ENCODE measurements at places on chromosomes 12 and 14. TPM values are rescaled to one million over a fixed set of nuclear protein-coding genes. Genes with fewer than 3 reads are reported as not detected.
A peak's percentile ranks its signal among the peaks of the same experiment; 100 is the strongest.

Gene GALNT8
- not detected for polyA plus RNA-seq

GRCh38 chr12:47249719-47250357 is 170.1 kb upstream of the AMIGO2 start:
- H3K27ac ChIP-seq = no peak overlapping the region
- H3K27me3 ChIP-seq = no peaks in the 10 kb centered on the region
- H3K4me3 ChIP-seq = no peak overlapping the region
- H3K36me3 ChIP-seq = no peaks in the 10 kb centered on the region
- H3K4me1 ChIP-seq = no peaks in the 10 kb centered on the region

Gene GLIPR1L1
- polyA plus RNA-seq = not detected

DNA sequence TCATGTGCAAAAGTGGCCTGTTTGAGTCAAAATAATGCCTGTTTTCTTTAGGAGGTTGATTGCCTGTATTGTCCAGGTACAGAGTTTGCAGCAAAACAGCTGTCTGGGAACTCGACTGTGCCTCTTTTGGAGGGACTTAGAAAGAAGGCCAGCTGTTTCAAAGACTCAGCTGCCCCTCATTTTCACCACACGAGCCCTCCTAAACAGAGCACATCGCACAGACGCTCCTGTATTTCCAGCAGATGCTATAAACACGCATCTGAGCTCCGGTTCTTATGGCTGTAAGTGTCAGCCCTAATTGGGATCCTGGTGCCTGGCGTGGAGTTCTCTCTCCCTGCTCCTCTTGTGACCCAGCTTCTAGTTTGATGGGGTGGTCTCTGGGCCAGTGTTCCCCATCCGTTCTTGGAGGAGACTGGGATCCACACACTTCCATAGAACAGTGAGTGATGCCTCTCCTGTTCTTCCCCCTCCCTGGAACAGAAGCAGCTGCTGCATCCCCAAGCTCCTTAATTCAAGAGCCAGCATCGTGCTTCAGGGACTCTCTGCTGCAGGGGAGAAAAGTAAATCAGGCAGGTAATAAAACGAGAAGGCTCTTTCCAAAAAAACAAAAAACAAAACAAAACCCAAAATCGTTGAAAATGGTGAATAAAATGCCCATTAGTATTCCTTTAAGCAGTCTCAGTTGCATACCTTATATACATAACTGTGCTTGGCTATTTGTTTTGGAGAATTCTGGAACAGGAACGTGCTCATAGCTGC is 269.0 kb downstream of the SLC15A4 start:
- no peaks in the 10 kb centered on the region for H3K36me3 ChIP-seq
- no peaks in the 10 kb centered on the region for H3K27me3 ChIP-seq
- no peak overlapping the region for H3K4me3 ChIP-seq
- DNase-seq = no peak
- H3K4me1 ChIP-seq = no peaks in the 10 kb centered on the region
- H3K27ac ChIP-seq = no peak overlapping the region

Gene DLGAP5
- polyA plus RNA-seq = not detected

- H3K36me3 ChIP-seq = no peaks in the 10 kb centered on the region
- no peak overlapping the region for H3K4me3 ChIP-seq
- no peaks in the 10 kb centered on the region for H3K4me1 ChIP-seq
- no peaks in the 10 kb centered on the region for H3K27me3 ChIP-seq
- no peak for DNase-seq
Observed at GRCh38 chr12:3107071-3107583, 29.9 kb downstream of the TSPAN9 start.

Gene P2RX7
- polyA plus RNA-seq = 30.6 TPM

- H3K4me1 ChIP-seq = peaks cover 35% of the 10 kb centered on the region
- peaks cover 24% of the 10 kb centered on the region for H3K36me3 ChIP-seq
- no peak for DNase-seq
- no peak overlapping the region for H3K27ac ChIP-seq
- no peaks in the 10 kb centered on the region for H3K27me3 ChIP-seq
Observed at GRCh38 chr14:102625564-102626296, 33.3 kb downstream of the RCOR1 start.

DNA sequence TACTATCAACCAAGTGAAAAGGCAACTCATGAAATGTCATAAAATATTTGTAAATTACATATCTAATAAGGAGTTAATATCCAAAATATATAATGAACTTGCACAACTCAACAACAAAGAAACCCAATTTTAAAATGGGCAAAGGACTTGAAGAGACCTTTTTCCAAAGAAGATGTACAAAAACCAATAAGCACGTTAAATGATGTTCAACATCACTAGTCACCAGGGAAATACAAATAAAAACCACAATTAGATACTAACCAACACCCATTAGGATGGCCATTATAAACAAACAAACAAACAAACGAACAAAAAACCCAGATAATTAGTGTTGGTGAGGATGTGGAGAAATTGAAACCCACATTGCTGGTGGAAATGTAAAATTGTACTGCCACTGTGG is 92.3 kb upstream of the ARID2 start:
- H3K36me3 ChIP-seq = no peaks in the 10 kb centered on the region
- no peak overlapping the region for H3K27ac ChIP-seq
- no peak for DNase-seq
- peaks cover 3% of the 10 kb centered on the region for H3K4me1 ChIP-seq
- H3K27me3 ChIP-seq = no peaks in the 10 kb centered on the region

Gene CD163L1
- 0.17 TPM for polyA plus RNA-seq

DNA sequence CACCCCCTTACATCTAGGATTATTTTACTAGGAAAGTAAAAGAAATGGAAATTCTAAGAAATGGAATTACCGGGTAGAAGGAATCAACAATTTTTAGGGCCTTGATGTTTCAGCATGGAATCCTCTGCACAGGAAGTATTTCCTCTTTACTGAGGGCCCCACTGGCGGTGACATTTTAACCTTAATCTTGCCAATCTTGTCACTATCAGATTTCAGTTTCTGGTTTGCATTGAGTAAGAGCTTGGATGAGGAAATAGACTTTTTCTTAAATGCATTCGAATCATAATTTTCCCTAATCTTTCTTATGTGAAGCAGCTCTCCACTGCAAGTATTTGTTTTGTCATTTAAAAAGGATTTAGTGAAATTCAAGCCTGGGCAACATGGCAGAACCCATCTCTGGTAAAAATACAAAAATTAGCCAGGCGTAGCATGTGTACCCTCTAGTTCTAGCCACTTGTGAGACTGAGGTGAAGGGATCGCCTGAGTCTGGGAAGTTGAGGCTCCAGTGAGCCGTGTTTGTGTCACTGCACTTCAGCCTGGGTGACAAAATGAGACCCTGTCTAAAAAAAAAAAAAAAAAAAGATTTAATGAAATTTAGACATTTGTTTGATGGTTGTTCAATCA is 40.7 kb downstream of the TPCN1 start:
- no peaks in the 10 kb centered on the region for H3K27me3 ChIP-seq
- H3K4me3 ChIP-seq = no peak overlapping the region
- peak; percentile 54 for DNase-seq
- H3K27ac ChIP-seq = peak overlapping the region; percentile 77

DNA sequence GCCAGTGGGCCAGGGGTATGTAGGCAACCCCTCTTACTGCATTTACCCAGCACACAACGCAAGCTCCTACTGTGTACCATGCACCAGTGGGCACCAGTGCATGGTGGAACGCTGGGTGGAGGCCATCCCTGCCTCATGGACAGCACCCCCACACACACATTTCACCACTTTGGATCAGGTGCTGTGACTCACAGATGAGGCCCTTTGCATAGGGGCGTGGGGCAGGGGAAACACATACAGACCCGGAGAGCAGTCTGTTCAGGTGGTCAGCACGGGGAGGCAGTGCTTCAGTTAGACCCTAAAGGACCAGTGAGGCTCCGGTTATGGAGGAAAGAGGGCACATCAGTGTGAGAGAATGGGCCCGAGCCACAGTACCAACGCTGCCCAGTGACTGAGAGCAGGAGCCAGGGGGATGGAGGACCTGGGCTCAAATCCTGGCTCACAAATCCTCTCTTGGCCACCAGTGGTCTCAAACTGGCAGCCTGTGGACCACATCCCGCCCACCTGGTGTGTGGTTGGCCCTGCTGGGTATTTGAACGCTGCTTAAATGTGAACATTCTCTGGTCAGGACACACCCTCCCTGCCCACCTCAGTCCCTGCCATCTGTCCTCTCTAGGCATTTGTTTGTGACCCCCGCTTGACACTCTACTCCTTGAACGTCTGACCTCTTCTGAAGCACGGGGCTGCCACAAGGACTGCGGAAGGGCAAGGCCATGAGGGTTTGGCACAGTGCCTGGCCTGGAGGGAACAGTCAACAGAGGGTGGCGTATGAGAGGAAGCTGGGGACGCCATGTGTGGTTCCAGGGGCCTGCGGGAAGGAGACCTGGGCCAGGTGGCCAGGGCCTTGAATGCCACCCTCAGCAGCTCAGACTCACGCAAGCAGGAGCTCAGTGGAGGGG is 46.7 kb downstream of the FAM222A start:
- H3K4me1 ChIP-seq = peaks cover 20% of the 10 kb centered on the region
- peak; percentile 32 for DNase-seq
- no peaks in the 10 kb centered on the region for H3K27me3 ChIP-seq
- H3K4me3 ChIP-seq = no peak overlapping the region

- no peaks in the 10 kb centered on the region for H3K27me3 ChIP-seq
- H3K4me1 ChIP-seq = no peaks in the 10 kb centered on the region
Observed at GRCh38 chr12:26164118-26164517, 31.3 kb upstream of the SSPN start.

- H3K4me3 ChIP-seq = no peak overlapping the region
- no peaks in the 10 kb centered on the region for H3K27me3 ChIP-seq
- no peaks in the 10 kb centered on the region for H3K4me1 ChIP-seq
- no peaks in the 10 kb centered on the region for H3K36me3 ChIP-seq
Observed at GRCh38 chr12:2376908-2377657, 324.3 kb downstream of the CACNA1C start.

Gene CRY1
- 3.8 TPM for polyA plus RNA-seq

Gene ALG10
- polyA plus RNA-seq = 1.6 TPM

DNA sequence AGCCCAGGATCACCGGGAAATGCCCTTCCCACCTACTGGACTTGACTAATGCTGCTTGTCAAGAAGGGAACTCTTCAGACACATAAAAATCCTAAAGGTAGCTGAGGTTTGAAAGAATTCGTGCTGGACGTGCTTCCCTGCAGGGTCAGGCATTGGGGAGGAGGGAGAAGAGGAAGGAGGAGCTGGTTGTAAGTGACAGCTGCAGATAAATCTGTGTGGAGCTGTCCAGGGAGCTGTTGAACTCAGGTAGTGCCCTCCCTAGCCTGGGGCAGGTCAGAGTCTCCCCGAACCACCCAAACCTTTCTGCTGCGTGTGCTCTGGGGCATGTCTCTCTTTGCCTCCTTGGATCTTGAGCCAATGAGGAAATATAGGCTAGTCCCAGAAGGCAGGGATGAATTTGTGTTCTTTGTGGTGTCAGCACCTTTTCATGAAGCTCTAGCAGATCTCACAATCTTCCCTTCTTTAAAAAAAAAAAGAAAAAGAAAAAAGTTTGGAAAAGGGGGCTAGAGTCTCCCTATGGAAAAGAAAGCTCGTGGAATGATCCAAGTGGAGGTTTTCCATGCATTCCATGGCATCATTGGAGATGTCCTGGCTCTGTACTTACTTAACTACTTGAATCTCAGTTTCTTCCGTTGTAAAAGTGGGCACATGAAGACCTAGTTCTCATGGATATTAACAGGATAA is 23.6 kb upstream of the FOS start:
- H3K27ac ChIP-seq = no peak overlapping the region
- no peaks in the 10 kb centered on the region for H3K36me3 ChIP-seq
- peaks cover 29% of the 10 kb centered on the region for H3K4me1 ChIP-seq
- no peaks in the 10 kb centered on the region for H3K27me3 ChIP-seq

Gene PPP1R36
- not detected for polyA plus RNA-seq

DNA sequence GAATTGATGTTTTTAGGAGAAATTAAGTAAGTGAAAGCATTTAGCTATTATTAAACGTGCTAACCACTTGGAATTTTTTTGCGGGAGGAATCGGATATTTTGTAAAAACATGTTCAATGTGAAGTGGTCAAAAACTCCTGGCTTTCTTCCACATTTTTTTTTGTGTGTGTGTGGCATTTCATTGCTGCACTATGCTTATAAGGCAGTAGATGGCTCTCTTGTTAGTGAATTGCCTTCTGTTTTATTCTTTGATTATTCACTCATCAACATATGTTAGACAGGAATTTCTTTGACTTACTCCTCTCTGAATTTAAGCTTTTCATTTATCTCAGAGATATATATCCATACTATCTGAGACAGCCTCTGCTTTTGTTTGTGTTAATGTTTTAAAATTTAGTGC is 71.3 kb downstream of the DERA start:
- no peaks in the 10 kb centered on the region for H3K27me3 ChIP-seq
- no peaks in the 10 kb centered on the region for H3K4me1 ChIP-seq

Gene POTEM
- polyA plus RNA-seq = not detected

Gene RAB21
- 36.0 TPM for polyA plus RNA-seq

- H3K4me3 ChIP-seq = no peak overlapping the region
- H3K36me3 ChIP-seq = no peaks in the 10 kb centered on the region
- peaks cover 5% of the 10 kb centered on the region for H3K4me1 ChIP-seq
- H3K27ac ChIP-seq = no peak overlapping the region
Observed at GRCh38 chr14:31059152-31059924, 33.2 kb upstream of the STRN3 start.

Gene RERGL
- not detected for polyA plus RNA-seq

DNA sequence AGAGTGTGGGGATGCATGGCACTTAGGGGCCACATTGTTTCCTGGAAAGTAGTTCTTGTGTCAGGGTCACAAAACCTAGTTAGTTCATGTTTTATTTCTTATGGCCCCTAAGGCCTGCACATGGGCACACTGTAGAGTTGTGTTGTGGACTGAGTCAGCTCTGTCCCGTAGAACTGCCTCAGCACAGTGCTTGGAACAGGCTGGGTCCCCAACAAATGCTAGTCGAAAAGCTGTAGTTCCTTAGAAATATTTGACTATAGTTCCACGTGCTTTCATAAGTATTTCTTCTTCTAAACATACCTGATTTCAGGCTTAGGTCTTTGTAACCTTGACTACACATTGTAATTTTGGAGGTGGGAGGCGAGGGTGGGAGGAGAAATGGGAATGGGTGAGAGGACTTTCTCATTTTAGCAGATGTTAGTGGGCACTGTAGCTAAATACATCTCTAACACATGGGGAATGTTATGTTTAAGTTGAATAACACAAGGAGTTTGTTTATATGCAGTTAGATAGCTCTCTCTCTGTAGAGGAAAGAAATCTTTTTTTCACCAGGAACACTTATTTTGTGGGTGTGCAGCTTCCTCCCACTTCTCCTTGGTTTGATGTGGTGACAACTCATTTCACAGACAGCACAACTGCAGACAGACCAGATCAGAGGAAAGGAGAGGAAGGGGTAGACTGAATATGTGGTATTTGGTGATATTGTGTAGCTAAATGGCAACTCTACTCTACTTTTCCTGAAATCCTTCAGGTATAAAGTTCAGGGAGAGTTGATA is 39.5 kb upstream of the DACT1 start:
- no peaks in the 10 kb centered on the region for H3K27me3 ChIP-seq
- no peak overlapping the region for H3K4me3 ChIP-seq
- H3K27ac ChIP-seq = no peak overlapping the region
- DNase-seq = no peak
- H3K36me3 ChIP-seq = no peaks in the 10 kb centered on the region

Gene PLBD1
- 317 TPM for polyA plus RNA-seq

GRCh38 chr12:111349748-111350520 is 19.0 kb downstream of the PHETA1 start:
- DNase-seq = no peak
- H3K36me3 ChIP-seq = no peaks in the 10 kb centered on the region
- no peaks in the 10 kb centered on the region for H3K4me1 ChIP-seq
- no peaks in the 10 kb centered on the region for H3K27me3 ChIP-seq
- no peak overlapping the region for H3K4me3 ChIP-seq

GRCh38 chr12:5184186-5184585 is 140.5 kb downstream of the KCNA5 start:
- no peak overlapping the region for H3K27ac ChIP-seq
- H3K4me3 ChIP-seq = no peak overlapping the region
- H3K27me3 ChIP-seq = no peaks in the 10 kb centered on the region
- no peak for DNase-seq
- no peaks in the 10 kb centered on the region for H3K4me1 ChIP-seq
- no peaks in the 10 kb centered on the region for H3K36me3 ChIP-seq

Data from CD14-positive monocyte (primary cell).